Activated CD8-positive, alpha-beta memory T cell treated with anti-CD3 and anti-CD28 coated beads, Interleukin-2, amount 10 ng/mL, durations not matched to agents 7 days and 5 days (primary cell): ENCODE measurements at places on chromosomes 13 and 19. TPM values are rescaled to one million over a fixed set of nuclear protein-coding genes. Genes with fewer than 3 reads are reported as not detected.

The PRR36 gene
- not detected for total RNA-seq

The WDR62 gene
- 34.5 TPM for total RNA-seq

The NALCN gene
- not detected for total RNA-seq

The ZNF468 gene
- 18.6 TPM for total RNA-seq

The NLRP5 gene
- total RNA-seq = not detected
